Prostate gland (tissue), 2 donors: ENCODE measurements at places on chromosomes 12 and 14. TPM values are rescaled to one million over a fixed set of nuclear protein-coding genes. Genes with fewer than 3 reads are reported as not detected.

Gene KCNH5
- total RNA-seq: 0.09 TPM

- no peaks in the 10 kb centered on the region for H3K4me1 ChIP-seq
- no peaks in the 10 kb centered on the region for H3K36me3 ChIP-seq
- H3K27ac ChIP-seq: no peak overlapping the region
- H3K27me3 ChIP-seq: no peaks in the 10 kb centered on the region
- H3K4me3 ChIP-seq: no peak overlapping the region
Measured at GRCh38 chr14:42011221-42011620, 404.5 kb downstream of the LRFN5 start.

GRCh38 chr12:70648831-70649230 is 11.6 kb upstream of the PTPRB start:
- H3K27ac ChIP-seq: no peak overlapping the region
- H3K4me3 ChIP-seq: no peak overlapping the region
- H3K4me1 ChIP-seq: peaks cover 10% of the 10 kb centered on the region
- DNase-seq: no peak
- H3K27me3 ChIP-seq: no peaks in the 10 kb centered on the region

- H3K4me1 ChIP-seq: no peaks in the 10 kb centered on the region
- no peak for DNase-seq
- H3K4me3 ChIP-seq: no peak overlapping the region
- H3K27me3 ChIP-seq: no peaks in the 10 kb centered on the region
- H3K27ac ChIP-seq: no peak overlapping the region
Measured at GRCh38 chr12:42804928-42805327, 215.4 kb upstream of the PRICKLE1 start.

DNA sequence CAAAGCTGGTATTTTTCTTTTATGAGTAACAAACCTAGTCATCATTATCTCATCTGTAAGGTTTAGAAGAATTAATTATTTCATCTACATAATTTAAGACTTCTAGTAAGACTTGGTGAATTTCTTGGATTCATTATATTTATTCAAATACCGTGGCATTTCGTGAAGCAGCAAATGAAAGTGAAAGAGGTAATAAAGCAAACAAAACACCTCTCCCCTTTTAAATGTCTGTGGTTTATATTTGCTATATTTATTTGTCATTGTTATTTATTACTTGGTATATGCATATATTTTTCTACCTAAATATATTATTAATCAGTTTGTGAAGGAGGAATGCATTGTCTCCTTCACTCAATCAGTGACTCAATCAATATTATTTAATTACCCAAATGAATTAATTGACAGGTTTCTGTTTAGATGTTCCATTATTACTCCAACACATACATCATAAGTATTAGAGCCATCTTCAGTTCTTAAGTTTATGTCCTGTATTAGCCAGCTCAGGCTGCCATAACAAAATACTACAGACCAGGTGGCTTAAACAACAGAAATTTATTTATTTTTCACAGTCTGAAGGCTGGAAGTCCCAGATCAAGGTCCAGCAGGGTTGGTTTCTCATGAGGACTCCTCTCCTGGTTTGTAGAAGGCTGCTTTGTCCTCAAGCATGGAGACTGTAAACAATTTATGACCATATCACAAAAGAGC is 6.6 kb downstream of the CFAP54 start:
- H3K36me3 ChIP-seq: no peaks in the 10 kb centered on the region
- H3K4me1 ChIP-seq: no peaks in the 10 kb centered on the region
- no peak for DNase-seq
- H3K27me3 ChIP-seq: no peaks in the 10 kb centered on the region
- H3K27ac ChIP-seq: no peak overlapping the region
